ENCODE measurements at places on chromosomes 5 and 9. TPM values are rescaled to one million over a fixed set of nuclear protein-coding genes. Genes with fewer than 3 reads are reported as not detected.
A peak's percentile ranks its signal among the peaks of the same experiment; 100 is the strongest.

DNA sequence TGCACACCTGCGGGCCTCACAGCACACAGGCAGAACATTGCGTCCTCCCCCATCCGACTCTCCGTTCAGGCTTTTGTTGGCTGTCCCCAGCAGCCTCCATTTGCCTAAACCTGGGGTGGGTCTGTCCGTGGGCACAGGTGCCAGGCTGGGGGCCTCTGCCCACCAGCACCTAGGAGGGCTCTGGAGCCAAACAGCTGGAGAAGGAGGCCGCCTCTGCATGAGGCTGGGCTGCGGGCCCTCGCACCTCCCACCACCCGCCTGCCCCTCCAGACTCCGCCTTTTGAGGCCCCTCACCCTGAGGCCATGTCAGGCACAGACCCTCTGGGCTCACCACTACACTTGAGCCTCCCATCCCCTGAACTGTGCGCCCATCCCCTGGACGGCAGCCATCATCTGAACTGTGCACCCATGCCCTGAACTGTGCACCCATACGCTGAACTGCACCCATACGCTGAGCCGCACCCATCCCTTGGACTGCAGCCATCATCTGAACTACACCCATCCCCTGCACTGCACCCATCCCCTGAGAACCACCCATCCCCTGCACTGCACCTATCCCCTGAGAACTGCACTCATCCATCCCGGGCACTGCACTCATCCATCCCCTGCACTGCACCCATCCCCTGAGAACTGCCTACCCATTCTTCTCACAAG, 98.0 kb upstream of the OTULINL start:
- no peak for DNase-seq

DNA sequence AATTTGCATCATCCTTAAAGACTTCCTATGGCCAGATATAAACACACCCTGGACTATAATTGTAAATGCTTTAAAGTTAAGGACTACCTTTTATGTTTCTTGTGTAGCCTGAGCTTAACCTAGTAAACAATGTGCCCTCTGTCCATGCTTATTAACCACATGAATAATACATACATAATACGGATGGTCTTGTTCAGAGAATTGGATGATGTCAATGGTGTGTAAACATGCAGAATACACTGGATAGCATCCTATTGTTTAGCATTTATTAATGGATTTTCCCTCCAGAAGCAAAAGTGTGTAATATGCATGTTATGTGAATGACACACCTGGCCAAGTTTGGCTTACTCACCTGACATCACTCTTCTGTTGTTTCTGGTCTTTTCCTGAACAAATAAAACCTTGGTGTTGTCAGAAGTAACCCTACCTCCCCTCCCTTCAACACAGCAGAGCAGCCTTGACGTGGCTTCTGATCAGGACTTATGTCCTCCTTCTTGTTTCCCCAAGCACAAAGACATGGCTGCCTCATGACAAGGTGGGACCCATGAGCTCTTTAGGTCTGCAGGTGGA, 517.9 kb downstream of the MTRR start:
- no peak for DNase-seq

- DNase-seq = no peak
These were observed 170.8 kb downstream of the SGCD start for GRCh38 chr5:156497804-156498208.

- DNase-seq = no peak
These were observed 205.0 kb downstream of the CRB2 start for GRCh38 chr9:123561046-123561445.

DNA sequence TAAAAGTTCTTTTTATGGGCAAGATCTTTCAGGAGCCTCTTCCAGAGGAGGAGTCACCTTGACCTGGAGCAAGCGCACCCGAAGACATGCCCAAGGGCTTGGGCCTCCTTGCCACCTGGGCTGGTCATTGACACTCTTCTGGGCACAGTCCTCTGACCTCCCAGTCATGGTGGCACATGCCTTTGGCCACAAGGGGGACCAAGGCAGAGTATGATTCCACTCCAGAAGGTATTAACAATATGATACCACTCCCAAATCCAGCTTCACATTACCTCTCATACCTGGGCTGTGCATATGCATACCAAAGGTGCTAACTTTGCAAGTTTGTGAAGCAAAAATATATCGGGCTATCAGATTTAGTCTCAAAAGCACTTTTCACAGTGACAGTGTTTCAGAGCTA, 84.6 kb downstream of the MAST4 start:
- DNase-seq = no peak

DNA sequence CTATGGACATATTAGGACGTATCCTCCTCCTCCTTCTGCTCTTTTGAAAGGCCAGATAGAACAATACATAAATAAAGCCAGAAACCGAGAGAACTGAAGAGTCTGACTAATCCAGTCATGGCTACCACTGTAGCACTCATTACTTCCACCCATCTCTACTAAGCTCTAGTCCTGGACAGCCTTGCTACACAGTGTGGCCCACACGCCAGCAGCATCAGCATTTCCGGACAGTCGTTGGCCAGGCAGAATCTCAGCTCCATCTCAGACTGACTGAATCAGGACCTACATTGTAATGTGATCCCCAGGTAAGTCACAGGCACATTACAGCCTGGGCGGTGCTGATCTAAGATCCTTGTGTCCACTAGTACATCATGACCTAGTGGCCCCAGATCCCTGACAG, 182.9 kb downstream of the DRD1 start:
- no peak for DNase-seq

DNA sequence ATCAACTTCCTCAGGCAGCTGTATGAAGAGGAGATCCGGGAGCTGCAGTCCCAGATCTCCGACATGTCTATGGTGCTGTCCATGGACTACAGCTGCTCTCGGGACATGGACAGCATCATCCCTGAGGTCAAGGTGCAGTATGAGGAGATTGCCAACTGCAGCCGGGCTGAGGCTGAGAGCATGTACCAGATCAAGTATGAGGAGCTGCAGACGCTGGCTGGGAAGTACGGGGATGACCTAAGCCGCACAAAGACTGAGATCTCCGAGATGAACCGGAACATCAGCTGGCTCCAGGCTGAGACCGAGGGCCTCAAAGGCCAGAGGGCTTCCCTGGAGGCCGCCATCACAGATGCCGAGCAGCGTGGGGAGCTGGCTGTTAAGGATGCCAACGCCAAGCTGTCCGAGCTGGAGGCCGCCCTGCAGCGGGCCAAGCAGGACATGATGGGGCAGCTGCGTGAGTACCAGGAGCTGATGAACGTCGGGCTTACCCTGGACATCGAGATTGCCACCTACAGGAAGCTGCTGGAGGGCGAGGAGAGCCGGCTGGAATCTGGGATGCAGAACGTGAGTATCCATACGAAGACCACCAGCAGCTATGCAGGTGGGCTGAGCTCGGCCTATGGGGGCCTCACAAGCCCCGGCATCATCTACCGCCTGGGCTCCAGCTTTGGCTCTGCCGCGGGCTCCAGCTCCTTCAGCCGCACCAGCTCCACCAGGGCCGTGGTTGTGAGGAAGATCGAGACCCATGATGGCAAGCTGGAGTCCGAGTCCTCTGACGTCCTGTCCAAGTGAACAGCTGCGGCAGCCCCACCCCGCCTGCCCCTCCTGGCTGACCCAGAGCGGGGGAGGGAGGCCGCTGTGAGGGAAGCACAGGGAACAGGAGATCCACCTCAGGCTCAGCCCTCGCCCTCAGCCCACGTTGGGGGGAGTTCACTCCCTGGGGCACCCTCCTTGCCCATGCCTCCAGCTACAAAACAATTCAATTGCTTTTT, 84.0 kb downstream of the SEC61B start:
- no peak for DNase-seq

GRCh38 chr9:91816356-91816755, 133.7 kb downstream of the ROR2 start:
- DNase-seq = no peak

GRCh38 chr5:141476132-141476911, 556 bp downstream of the PCDHGC3 start:
- peak; percentile 29 for DNase-seq

DNA sequence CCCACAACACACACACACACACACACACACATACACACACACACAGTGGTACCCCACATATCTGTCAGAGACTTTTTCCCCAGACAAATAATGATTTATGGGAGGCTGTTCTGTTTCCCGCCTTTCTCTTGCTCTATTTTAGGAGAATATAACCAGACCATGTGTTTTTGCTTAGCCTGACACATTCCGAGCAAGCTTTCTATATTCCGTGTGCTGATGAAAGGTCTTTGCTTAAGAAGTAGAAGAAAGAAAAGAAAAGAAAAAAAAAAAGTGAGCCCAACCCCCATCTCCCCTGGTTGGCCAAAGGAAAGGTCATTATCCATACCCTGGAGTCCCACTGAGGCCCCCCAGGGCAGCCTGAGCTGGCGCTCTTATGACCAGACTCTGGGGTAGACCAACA, 338.6 kb downstream of the SLIT3 start:
- no peak for DNase-seq

DNA sequence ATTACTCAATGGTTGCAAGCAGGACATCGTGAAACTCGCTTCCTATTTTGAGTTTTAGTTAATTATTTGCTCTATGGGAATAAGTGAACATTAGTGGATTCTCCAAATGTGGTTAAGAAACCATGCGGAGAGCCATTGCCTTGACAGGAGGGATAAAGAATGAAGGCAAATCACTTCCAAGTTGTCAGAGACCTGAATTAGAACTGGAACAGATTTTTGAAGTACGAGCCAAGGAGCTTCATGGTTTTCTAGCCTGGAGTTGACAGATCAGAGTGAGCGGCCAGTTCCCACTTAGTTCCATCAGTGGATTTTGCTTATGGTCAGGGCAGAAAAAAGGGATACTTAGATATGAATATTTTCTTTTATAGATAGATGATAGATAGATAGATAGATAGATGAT, 171.4 kb upstream of the CDH10 start:
- DNase-seq = no peak

DNA sequence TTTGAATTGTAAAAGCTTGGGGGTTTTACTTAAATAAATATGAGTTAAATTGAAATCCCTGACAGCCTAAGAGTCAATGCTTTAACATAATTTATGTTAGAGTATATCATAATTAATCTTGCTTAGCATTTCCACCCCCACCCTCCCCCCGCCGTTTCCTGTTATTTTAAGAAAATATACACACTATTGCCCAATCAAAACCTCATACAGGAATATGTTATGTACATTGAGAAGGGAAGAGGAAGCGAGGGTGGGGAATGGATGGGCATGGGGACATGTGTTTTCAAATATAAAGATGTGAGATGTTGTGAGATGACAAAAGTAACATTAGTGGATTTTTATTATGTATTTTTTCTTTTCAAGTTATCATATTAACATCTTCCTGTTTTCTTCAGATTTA, 561.1 kb upstream of the MEF2C start:
- no peak for DNase-seq

DNA sequence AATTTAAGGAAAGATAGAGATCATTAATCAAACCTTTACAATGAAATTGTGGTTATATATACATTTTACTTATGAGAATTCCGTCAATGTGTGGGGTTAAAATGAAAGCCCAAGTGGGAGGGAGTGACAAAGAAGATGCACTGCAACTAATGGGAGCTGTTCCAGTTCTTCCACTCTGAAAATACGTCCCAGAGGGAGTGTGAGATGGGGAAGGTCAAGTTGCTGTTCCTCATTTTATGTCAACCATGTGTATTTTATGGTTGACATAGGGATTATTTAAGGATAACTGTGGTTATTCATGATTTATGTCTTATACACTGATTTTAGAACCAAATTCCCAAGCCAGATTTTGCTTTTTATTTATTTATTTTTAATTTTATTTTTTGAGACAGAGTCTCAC, 14.2 kb upstream of the RGS3 start:
- no peak for DNase-seq

DNA sequence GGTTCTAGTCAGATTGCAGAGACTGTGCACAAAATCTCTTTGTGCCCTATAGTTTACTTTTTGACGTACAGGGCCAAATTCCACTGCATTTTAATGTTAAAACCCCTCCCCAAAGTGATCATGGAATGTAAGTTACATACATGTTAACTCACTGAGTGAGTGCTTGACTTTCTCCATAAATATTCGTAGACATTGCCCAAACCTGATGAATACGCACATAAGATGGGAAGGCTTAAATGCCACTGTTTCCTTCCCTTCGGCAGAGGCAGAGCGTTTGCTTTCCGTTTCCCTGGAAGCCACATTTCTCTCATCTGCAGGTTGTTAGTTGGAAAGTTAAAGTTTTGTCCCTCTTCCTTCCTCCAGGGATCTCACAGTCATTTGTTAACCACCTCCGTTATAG, 286.2 kb downstream of the MCTP1 start:
- DNase-seq = no peak

DNA sequence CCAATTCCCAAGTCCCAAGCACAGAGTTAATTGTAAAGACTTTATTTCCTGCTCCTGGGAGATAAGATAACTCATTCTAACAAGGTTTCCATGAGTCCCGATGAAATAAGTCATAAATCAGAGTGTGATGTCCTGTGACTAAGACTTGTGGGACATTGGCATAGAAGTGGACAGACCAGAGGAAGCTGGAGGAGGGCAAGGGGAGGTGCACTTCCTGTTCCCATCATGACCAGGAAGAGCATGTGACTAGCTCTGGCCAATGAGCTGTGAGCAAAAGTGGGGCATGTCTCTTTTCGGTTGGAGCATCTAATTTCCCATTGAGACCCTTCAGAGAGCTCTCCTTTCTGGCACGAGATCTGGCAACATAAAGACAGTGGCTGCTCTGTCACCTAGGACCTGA, 100.4 kb downstream of the ZNF354C start:
- no peak for DNase-seq

- DNase-seq = no peak
These were observed 1006.9 kb upstream of the CTNND2 start for GRCh38 chr5:12911156-12911555.

DNA sequence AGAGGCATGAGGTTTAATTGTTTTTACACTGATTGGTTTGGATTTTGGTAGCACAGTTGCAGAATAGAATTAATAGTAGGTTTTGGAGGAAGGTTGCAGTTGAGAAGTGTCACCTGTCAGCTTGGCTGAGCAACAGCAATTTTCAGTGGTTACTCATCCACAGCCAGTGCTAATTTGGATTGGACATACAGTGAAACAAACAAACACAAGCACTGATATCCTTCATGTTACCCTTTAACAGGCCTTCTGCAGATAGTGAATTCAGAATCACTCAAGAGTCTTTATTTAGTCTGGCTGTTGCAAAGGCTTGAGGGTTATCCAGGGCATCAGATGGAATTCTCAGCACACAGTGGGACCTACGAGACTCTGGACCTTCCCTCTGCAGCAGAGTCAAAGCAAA, 31.8 kb upstream of the POU4F3 start:
- no peak for DNase-seq

SV2C gene
- total RNA-seq = not detected

SLC22A4 gene
- 6.7 TPM for total RNA-seq

NME5 gene
- total RNA-seq = 0.51 TPM

SLC6A19 gene
- not detected for total RNA-seq

GRIN1 gene
- total RNA-seq = not detected

C5orf46 gene
- not detected for total RNA-seq

RANBP3L gene
- 0.95 TPM for total RNA-seq

F2R gene
- 4.2 TPM for total RNA-seq

MAMDC2 gene
- total RNA-seq = 9.0 TPM

All from gastrocnemius medialis (tissue), 4 donors.